ENCODE measurements at places on chromosomes 12 and 14.

GRCh38 chr12:124458992-124459851, 108.2 kb downstream of the NCOR2 start:
- DNase-seq, result no peak

- DNase-seq, result no peak
Observed at GRCh38 chr12:115338566-115339294, 654.8 kb upstream of the TBX3 start.

DNA sequence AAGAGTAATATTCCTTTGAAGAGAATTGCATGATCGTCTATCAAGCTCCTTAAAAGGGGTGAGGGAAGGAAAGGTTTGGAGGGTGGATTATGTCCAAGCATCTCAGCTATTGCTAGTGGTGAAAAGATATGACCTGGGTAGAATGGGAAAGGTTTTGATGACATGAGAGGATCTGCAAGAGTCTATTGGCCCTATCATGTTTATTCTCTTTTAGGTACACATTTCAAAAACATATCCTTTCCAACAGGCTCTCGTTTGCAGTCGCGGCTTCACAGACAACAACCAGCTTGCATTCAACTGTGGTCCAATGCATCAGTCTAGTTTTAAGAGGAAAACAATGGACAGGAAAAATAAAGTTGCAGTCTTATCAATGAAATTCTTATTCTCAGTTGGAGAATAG, 17.1 kb downstream of the FOXG1 start:
- no peak for DNase-seq

GRCh38 chr12:28993720-28994119, 155.4 kb upstream of the FAR2 start:
- no peak for DNase-seq

DNA sequence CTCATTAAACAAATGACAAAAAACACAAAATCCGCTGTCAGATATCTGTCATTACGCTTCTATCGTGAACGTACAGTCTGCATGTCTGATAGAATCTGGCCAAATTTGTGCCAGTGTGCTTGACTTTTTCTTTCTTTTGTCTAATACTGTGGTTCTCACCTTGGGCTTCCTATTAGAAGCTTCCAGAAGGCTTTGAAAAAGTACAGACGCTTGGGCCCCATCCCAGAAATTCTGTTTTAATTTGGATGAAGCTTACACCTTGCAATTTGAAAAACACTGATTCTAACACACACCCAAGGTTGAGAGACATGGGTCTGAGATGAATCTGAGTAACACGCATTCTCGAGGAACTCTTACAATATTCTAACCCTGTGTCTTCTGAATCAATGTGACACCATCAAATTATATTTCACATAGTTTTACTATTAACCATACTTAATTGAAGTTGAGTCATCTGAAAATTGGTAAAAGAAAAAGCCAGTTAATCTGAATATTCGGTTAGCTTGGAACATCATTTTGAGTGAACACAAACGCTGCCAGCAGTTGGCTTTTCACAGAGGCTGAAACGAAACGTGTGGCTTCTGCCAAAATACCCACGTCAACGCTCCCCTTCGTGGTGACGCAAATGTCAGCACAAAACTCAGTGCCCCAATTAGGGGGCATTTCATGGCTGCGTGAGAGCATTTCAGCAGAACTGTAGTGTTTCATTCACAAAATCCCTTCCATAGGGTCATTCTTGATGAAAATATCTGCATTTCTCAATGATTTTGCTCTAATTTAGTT, 420.5 kb downstream of the TMEM132D start:
- DNase-seq, result no peak

DNA sequence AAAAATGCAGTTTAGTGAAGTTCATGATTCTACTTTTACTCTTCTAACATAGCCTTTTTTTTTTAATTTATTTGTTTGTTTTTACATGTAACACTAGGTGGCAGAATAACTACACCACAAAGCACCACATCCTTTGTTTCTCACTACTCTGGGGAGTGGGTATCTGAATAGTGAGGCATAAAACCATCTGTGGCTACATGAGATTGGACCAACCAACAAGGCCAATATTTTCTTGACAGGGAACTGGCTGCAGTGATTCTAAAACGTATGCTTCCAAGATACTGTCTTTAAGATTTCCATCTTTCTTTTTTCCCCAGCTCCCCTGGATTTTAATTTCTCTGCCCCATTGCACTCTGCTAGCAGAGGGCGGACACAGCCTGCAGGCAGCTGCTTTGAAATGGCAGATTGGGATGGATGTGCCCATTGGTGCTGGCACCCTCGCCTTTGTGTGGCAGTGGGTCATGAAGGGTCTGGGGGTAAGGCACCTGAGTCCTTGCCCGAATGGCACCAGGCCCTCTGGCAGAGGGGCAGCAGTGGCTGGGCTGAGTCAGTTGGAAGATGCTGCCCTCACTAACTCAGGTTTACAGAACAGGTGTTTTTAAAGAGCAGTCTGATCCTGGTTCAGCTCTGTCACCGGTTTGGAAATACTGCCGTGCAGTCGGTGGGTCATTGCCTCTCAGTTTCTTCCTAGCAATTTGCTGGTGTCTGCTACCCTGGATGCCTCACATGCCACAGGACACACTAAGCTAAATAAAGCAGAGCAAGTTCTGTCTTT, 429.1 kb downstream of the RAD51B start:
- no peak for DNase-seq

DNA sequence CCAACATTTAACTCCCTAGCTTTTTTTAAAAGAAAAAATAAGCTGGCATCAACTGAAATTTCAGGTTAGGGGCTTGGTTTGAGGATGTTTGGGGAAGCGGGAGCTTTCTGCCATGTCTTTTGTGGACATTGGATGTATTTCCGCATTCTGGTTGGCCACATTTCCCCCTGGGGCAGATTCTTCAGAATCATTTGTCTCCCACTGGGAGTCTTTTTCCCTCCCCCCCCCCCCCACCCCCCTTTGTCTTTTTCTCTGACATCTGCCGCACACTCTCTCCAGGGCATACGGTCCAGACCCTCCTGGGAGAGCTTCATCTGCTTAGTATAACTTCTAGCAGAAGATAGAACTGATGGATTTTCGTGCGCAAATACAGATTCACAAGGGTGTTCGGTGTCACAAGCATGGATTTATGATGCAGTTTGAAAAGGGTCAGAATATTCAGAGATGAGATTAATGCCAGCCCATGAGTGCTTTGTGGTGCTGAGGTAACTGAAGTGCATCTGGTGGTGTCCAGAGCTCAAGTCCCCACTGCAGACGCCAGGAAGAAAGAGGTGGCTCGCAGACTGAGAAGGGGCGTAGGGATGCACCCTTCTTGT, 40.2 kb downstream of the ETV6 start:
- DNase-seq, result no peak

DNA sequence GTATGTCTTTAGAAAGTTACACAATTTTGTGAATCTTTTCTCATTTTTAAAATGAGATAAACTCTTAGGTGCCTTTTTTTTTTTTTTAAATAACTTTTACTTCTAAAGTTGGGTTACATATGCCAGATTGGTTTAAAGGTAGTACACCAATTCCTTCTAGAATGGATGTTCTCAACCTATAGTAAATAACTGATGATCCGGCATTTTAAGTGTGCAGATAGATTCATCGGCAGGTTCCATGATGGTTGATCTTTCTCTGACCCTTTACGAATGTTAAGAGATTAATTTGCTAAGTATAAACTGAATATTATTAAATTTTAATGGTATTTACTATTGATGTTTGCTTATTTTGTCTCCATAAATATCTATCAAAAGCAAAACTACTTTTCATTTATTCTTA, 8.3 kb downstream of the AP5M1 start:
- DNase-seq, result no peak

DNA sequence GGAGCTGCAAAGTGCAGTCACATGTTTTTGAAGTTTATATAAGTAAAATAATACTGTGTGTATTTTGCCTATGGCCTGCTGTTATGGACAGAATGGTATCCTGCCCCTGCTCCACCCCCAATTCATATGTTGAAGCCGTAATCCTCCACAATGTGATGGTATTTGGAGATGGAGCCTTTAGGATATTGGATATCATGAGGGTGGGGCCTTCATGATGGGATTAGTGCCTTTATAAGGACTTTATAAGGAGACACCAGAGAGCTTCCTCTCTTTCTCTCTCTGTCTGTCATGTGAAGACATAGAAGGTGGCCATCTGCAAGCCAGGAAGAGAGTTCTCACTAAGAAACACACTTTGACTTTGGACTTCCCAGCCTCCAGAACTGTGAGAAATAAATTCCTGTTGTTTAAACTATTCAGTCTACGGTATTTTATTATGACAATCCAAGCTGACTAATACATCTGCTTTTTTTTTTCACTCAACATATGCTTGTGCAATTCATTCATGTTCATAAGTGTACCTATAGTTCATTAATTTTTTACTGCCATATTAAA, 3.1 kb upstream of the CHPT1 start:
- no peak for DNase-seq

- DNase-seq, result no peak
Observed at GRCh38 chr14:92984896-92985295, 61.9 kb downstream of the CHGA start.

GRCh38 chr12:104201238-104202001, 14.2 kb upstream of the TXNRD1 start:
- DNase-seq, result no peak

DNA sequence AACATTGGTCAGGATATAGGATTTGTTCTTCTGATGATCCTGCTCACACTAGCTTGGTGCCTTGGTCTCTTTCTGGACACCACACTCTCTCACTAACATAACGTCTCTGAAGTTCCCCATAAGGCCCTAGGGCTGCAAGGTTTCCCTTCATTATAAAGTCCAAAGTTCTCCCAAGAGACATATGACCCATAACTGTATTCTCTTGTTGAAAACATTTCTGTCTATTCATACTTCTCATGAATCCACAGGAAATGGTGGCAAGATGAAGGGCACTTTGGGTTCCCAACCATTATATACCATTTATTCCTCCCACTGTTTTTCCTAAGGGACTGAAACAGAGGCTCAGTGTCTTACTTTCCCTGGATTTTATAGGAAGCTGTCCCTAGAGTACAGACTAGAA, 37.1 kb upstream of the KITLG start:
- DNase-seq, result no peak

- no peak for DNase-seq
Observed at GRCh38 chr14:86892152-86892956, 1100.6 kb downstream of the GALC start.

- no peak for DNase-seq
Observed at GRCh38 chr14:94077111-94077821, 3.7 kb downstream of the DDX24 start.

DNA sequence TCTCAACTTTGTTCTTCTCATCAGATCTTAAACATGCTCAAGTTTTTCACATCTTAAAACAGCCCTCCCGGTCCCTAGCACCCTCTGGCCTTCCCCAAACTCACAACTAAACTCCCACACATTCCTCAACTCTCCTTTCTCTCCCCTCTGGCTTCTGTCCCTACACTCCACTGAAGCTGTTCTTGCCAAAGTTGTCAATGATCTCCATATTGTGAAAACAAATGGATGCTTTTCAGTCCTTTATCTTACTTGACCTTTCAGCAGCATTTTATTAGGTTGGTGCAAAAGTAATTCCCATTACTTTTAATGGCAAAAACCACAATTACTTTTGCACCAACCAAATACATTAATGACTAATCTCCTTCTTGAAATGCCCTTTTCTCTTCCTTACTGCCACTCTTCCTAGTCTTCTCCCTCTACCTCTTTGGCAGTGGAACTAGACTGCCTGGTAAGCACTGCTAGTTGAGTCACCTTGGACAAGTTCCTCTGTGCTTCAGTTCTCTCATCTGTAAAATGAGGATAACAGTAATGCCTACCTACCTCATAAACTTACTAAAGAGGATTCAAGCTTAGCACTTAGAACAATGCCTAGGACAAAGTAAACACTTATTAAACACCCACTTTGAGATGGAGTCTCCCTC, 16.0 kb downstream of the CERS5 start:
- DNase-seq, result no peak

- no peak for DNase-seq
Observed at GRCh38 chr14:95519699-95520098, 3.2 kb upstream of the SYNE3 start.

- no peak for DNase-seq
Observed at GRCh38 chr12:13004361-13004760, 4.3 kb upstream of the HEBP1 start.

DNA sequence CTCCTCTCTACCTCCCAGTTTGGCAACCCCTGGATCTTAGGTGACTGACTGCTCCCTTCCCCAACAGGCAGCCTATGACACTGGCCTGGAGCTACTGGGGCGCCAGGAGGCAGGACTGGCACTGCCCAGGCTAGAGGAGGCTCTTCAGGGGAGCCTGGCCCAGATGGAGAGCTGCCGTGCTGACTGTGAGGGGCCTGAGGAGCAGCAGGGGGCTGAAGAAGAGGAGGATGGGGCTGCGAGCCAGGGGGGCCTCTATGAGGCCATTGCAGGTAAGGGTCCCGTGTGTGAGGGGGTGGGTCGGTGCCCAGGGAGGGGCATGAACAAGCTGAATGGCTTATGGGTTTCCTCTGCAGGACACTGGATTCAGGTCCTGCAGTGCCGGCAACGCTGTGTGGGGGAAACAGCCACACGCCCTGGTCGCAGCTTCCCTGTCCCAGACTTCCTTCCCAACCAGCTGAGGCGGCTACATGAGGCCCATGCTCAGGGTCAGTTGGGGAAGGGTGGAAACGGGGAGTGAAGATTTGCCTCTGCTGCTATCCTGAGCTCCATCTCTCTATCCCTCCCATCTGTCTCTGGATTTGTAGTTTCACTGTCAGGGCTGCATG, 2.2 kb downstream of the P3H3 start:
- no peak for DNase-seq

- no peak for DNase-seq
Observed at GRCh38 chr12:125564753-125565152, 499.5 kb downstream of the AACS start.

- DNase-seq, result peak; percentile 12
Observed at GRCh38 chr12:123062681-123063486, 82.4 kb downstream of the ARL6IP4 start.

GRCh38 chr14:101491841-101492240, 69.5 kb upstream of the DIO3 start:
- DNase-seq, result no peak

- no peak for DNase-seq
Observed at GRCh38 chr12:16218934-16219751, 58.3 kb downstream of the SLC15A5 start.

GRCh38 chr12:107134558-107134957, 41.2 kb upstream of the CRY1 start:
- no peak for DNase-seq

DNA sequence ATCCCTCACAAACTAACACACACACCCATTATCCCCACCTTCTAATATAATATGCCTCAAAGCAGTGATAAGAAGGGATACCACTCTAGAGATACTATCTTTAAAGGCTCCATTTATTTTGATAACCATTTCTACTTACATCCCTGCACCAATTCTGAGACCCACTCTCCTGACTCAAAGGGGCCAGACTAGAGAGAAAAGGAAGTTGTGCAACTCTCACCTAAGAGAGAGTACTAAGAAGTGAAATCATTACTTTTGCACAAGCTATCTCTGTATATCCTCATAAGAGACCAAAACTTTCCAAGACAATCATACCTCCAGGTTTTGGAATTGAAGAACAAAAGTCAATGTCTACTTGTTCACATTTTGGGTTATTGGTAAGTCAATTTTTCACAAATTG, 45.4 kb upstream of the USP15 start:
- DNase-seq, result no peak

All from HS-27A (cell line).